ENCODE measurements at places on chromosomes 4 and X. TPM values are rescaled to one million over a fixed set of nuclear protein-coding genes. Genes with fewer than 3 reads are reported as not detected.

Gene ANXA3
- total RNA-seq, result 1.7 TPM

Gene ARR3
- not detected for total RNA-seq

Gene PAGE2B
- not detected for total RNA-seq

GRCh38 chr4:153643406-153644383 is 40.4 kb upstream of the TLR2 start:
- H3K4me3 ChIP-seq, result no peak overlapping the region
- no peaks in the 10 kb centered on the region for H3K4me1 ChIP-seq
- no peaks in the 10 kb centered on the region for H3K36me3 ChIP-seq
- no peak overlapping the region for H3K27ac ChIP-seq
- DNase-seq, result peak; percentile 11

DNA sequence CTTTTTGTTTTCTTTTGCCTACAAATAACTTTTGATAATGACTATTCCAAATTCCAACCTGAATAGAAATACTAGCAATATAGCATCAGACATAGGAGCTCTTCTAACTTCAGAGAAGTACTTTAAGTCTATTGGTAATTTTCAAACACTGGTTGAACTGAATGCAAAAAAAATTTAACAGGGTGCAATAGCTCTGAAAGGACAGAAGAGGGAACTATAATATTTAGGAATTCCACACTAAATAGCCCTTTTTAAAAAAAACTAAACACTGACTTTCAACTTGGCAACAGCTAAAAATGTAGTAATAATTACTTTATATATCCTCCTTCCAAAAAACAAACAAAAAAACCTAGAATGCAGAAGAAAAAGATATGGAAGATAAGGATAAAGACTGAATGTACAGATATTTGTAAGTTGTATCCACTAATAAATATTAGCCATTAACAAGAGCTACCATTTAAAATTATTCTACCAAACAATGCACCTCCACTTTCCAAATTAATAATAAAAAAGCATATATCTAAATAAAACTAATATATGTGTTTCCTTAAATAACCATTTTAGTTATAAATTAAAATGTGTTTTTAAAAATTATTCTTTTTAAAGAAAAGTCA is 81.4 kb downstream of the FBXW7 start:
- no peaks in the 10 kb centered on the region for H3K36me3 ChIP-seq

DNA sequence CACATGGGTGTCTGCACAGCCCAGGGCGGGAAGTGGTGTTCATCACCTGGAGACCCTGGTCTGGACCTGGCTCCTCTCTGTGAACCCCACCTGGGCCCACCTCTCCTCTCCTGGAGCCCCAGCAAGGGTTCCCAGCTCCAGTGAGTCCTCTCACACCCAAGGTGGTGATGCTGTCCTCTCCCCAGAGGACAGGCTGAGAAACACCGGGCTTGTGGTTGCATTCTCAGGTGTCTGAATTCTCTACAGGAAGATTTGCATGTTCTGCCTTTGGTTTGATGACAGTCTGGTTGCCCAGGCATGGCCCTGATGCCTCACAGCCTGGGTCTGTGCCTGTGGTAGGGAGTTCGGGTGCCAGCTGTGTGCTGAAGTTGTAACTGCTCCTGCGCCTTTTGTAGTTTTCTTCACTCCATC is 3.8 kb downstream of the MAEA start:
- no peaks in the 10 kb centered on the region for H3K36me3 ChIP-seq
- H3K27me3 ChIP-seq, result no peaks in the 10 kb centered on the region
- no peak overlapping the region for H3K4me3 ChIP-seq

DNA sequence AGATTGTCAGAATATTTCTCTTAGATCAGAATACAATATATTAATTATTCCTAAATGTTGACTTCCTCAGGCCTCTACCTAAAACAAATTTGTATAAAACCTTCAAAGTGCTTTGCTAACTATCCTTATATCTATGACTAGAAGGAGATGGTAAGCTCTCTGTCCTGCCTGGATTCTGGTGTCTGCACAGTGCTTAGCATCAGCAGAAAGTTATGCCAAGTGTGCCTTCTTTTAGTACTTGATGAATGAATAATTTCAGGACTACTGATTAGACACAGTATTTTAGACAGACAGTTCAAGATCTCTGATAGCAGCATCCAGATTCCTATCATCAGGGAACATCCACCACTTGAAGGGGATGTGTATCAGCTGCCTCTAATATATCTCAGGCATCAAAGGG is 242.4 kb upstream of the TLL1 start:
- H3K36me3 ChIP-seq, result no peaks in the 10 kb centered on the region
- no peak overlapping the region for H3K4me3 ChIP-seq
- no peaks in the 10 kb centered on the region for H3K27me3 ChIP-seq
- no peak for DNase-seq
- H3K27ac ChIP-seq, result no peak overlapping the region

DNA sequence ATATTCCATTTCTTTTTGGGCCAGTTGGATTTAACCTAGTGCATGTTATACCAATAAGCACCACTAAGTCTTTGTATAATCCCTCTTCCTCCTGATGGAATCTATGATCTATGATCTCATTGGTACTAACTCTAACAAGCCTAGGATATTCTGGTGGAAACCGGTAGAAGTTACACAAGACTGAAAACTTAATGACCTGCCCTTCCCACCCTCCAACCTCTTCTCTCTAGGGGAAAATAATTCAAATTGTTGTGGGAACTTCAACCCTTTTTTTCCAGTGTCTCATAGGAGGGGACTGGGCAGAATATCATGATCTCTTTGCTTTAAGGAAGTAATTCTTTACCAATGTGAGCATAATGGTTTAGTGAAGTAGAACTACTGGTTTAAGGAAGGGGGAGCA is 289.5 kb upstream of the BOD1L1 start:
- H3K36me3 ChIP-seq, result no peaks in the 10 kb centered on the region
- no peaks in the 10 kb centered on the region for H3K27me3 ChIP-seq
- no peak overlapping the region for H3K4me3 ChIP-seq
- no peak overlapping the region for H3K27ac ChIP-seq

DNA sequence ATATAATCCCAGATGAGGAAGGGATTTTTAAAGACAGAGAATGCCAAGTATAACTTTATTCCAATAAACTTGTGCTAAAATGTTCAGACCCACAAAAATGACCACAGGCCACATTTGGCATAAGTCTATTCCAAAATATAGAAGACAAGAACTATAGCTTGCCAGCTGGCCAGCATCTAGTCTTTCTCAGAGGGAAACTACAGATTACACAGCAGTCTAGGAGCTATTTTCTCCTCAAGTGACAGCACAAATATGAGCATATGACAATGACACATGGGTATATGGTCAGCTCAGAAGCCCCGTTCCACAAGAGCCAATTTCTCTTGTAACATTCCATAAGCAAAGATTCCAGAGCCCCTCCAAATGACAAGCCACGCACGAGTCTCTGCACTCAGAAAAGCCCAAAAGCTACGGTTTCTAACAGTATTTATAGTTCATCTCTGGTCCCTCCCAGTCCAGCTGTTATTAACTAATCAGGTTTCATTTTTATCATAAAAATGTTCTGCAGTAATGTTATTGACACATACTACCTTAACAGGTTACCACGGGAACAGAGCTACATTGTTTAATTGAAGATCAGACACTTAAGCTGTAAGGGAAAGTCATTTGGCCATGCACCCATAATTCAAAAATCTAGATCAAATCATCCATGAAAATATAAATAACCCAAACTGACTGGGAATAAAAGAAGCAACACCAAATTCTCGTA is 70.3 kb downstream of the RAB28 start:
- no peaks in the 10 kb centered on the region for H3K4me1 ChIP-seq
- H3K4me3 ChIP-seq, result no peak overlapping the region
- no peaks in the 10 kb centered on the region for H3K36me3 ChIP-seq
- no peaks in the 10 kb centered on the region for H3K27me3 ChIP-seq
- H3K27ac ChIP-seq, result no peak overlapping the region

DNA sequence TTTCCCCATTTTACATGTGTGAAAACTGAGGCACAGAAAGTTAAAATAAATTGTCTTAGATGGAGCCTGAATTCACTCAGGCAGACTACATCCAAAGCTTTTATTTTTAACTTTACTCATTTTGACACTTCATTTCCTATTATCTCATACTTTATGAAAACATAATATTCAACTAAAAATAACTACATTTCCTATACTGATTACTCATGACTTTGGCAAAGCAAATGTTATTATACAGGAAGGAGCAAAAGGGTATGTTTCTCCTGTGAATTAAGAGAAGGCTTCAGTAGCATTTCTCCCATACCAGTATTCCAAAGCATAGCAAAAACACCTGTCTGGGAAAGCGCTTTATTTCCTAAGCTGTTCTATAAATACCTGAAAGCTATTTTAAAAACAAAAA is 178.6 kb downstream of the ADAMTS3 start:
- no peaks in the 10 kb centered on the region for H3K36me3 ChIP-seq
- no peak for DNase-seq
- no peak overlapping the region for H3K4me3 ChIP-seq
- no peak overlapping the region for H3K27ac ChIP-seq
- no peaks in the 10 kb centered on the region for H3K27me3 ChIP-seq

GRCh38 chr4:37981425-37981824 is 21.2 kb downstream of the PTTG2 start:
- H3K4me3 ChIP-seq, result no peak overlapping the region
- no peaks in the 10 kb centered on the region for H3K27me3 ChIP-seq
- no peaks in the 10 kb centered on the region for H3K36me3 ChIP-seq
- H3K4me1 ChIP-seq, result peaks cover 12% of the 10 kb centered on the region

GRCh38 chr4:150624055-150624454 is 42.1 kb downstream of the MAB21L2 start:
- no peak overlapping the region for H3K27ac ChIP-seq
- no peaks in the 10 kb centered on the region for H3K4me1 ChIP-seq
- no peaks in the 10 kb centered on the region for H3K27me3 ChIP-seq
- H3K4me3 ChIP-seq, result no peak overlapping the region
- DNase-seq, result no peak

DNA sequence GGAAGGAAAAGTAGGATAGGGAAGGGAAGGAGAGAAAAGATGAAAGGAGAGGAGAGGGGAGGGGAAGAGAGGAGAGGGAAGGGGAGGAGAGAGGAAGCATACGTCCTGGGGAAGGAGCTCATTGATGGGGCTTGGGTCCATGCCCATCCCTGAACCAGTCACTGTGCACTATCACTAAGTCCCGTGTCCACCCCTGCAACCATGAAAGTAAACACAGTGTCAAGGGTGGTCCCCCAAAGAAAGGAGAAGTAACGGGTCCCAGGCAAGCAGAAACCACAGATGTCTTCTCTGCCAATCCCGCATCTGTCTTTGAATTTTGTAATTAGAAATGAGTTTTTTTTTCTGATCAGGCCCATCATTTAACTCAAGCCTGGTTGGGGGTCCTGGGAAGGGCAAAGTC is 55.2 kb downstream of the LGI2 start:
- H3K27me3 ChIP-seq, result peaks cover 8% of the 10 kb centered on the region
- H3K4me3 ChIP-seq, result no peak overlapping the region
- peaks cover 4% of the 10 kb centered on the region for H3K4me1 ChIP-seq
- no peak overlapping the region for H3K27ac ChIP-seq
- no peaks in the 10 kb centered on the region for H3K36me3 ChIP-seq
- DNase-seq, result no peak

DNA sequence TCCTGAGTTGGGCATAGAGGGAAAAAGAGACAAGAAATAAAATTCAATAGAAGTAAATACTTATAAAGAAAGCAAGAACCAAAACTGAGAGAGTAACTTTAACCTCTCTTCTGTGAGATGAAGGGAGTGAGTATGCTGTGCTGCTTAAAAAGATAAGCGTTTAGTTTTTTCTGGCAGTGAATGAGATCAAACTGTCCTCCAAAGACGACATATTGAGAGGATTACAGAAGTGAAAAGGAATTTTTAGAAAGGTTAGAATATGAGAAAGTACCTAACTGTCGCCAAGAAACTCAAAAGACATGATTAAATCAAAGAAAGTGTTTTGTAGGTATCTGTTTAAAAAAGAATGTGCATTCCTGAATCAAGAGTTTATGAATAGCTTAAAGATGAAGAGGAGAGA is 16.0 kb downstream of the GAB1 start:
- no peak overlapping the region for H3K4me3 ChIP-seq
- H3K36me3 ChIP-seq, result no peaks in the 10 kb centered on the region
- DNase-seq, result no peak
- no peak overlapping the region for H3K27ac ChIP-seq

DNA sequence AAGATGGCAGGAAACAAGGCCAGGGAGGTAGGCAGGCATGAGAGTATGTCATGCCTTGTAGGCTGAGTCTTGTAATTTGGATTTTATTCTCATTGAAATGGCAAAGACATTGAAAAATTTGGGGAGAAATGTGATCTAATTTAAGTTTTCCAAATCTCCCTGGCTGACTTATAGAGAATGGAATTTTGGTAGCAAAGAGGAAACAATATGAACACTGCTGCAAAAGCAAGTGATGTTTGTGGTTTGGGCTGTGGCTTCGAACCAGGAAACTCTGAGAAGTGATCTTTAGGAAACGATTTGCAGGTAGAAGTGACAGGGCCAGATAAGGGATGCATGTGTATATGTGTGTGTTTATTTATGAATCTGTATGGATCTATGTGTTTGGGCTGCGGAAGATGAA is 35.6 kb downstream of the ARSJ start:
- no peak overlapping the region for H3K4me3 ChIP-seq
- no peak for DNase-seq
- H3K36me3 ChIP-seq, result no peaks in the 10 kb centered on the region
- no peaks in the 10 kb centered on the region for H3K27me3 ChIP-seq

- H3K27me3 ChIP-seq, result no peaks in the 10 kb centered on the region
- no peak for DNase-seq
- H3K36me3 ChIP-seq, result no peaks in the 10 kb centered on the region
These were observed 32.5 kb downstream of the TLL1 start for GRCh38 chr4:165905405-165906027.
